ENCODE measurements at places on chromosomes 1 and 21.

GRCh38 chr1:216285052-216285451, 138.2 kb downstream of the USH2A start:
- DNase-seq = no peak

- no peak for DNase-seq
Observed at GRCh38 chr1:18148461-18148860, 40.9 kb downstream of the IGSF21 start.

DNA sequence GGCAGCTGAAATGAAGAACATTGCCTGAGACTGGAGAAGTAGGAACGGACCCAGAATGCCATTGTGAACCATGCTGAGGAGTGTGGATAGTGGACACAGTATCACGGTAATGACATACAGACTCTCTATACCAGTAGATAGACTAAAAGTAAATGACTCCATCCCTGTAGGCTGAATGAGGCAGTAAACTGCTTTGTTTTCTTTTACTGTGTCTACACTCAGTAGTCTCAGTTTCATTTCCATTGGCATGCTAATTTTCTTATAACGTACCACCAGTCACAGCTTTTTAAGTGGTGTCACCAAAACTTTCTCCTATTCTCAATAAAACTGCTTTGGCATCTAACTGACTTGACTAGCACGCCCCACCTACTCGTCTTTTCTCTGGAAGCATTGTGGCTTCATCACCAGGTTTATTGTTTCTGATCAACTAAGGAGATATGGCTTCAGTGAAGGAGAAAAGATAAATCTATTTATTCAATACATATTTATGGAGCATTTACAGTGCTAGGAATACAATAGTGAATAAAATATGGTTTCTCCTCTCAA, 8.4 kb upstream of the ZNF697 start:
- DNase-seq = no peak

DNA sequence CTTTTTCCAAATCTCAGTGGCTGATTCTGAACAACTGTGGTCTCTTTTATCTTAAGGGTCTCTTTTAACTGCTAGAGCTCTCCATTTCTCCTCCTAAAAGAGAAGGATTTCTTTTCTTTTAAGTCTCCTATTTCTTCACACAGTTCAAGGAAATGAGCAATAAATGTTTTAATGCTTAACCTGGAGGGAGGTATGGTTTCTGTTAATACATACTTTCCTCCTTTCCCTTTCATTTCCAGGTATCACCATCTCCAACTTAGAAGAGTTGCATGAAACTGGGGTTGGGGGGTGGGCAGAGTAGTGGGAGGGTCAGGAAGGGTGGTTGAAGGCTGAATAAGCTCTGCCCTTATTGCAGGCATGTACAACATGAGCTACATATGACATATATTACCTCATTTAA, 31.4 kb downstream of the HSD3B2 start:
- DNase-seq = no peak

DNA sequence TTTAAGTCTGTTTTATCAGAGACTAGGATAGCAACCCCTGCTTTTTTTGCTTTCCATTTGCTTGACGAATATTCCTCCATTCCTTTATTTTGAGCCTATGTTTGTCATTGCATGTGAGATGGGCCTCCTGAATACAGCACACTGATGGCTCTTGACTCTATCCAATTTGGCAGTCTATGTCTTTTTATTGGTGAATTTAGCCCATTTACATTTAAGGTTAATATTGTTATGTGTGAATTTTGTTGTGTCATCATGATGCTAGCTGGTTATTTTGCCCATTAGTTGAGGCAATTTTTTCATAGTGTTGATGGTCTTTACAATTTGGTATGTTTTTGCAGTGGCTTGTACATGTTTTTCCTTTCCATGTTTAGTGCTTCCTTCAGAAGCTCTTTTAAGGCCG, 50.7 kb upstream of the PDE4B start:
- no peak for DNase-seq

DNA sequence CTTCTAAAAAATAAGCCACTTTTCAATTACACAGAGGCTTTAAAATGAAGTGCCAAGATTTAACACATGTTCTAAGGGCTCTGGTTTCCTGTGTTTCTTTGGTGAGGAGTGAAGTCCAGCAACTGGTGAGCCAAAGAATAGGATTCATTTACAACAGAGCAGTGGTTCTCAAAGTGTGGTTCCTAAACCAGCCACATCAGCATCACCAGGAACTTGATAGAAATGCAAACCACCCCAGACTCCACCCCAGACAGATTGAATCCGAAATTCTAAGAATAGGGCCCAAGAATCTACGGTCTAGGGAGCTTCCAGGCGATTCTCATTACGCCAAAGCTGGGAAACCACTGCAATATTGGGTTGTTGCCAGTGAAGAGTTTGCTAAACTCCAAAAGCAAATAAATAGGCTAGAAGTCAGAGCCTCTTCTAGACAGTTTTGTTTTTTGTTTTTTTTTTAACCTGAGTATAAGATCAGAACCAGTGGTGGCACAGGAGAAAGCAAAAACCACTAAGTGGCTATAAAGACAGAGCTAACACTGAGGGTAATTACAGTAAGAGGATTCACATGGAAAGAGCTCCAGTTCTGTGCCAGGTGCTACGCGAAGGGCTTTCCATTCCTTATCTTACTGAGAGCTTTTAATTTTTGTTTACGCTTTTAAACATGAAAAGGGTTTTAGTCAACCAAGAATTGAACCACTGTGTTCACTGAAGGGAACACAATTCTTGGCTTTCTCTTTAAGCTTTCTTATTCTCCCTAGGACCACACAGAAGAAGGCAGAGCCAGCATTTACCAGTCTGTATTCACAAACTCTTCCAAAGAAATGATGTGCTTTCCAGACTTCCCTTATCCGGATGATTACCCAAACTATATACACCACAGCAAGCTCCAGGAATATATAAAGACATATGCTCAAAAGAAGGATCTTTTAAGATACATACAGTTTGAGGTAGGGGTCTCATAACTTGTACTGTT, 42.4 kb upstream of the FMO2 start:
- DNase-seq = no peak

- no peak for DNase-seq
Observed at GRCh38 chr1:160104486-160104885, 6.1 kb upstream of the IGSF8 start.

DNA sequence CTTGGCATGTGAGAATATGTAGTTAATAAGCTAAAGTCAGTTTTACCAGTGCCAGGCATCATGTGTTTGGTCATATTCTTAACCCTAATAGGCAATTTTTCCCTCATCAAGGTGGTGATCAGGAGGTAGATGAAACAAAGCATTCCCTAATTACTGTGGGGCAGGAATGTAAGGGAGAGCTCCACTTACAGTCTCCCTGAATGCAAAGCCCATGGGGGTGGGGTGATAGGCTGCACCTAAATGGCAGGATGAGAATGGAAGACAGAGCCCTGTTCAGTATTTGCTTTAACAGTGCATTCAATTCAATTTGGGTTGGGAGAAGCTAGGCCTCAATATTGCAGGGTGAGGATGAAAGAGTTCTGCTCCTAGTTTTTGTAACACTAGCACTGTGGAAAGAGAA, 23.4 kb downstream of the ZNF678 start:
- DNase-seq = no peak

DNA sequence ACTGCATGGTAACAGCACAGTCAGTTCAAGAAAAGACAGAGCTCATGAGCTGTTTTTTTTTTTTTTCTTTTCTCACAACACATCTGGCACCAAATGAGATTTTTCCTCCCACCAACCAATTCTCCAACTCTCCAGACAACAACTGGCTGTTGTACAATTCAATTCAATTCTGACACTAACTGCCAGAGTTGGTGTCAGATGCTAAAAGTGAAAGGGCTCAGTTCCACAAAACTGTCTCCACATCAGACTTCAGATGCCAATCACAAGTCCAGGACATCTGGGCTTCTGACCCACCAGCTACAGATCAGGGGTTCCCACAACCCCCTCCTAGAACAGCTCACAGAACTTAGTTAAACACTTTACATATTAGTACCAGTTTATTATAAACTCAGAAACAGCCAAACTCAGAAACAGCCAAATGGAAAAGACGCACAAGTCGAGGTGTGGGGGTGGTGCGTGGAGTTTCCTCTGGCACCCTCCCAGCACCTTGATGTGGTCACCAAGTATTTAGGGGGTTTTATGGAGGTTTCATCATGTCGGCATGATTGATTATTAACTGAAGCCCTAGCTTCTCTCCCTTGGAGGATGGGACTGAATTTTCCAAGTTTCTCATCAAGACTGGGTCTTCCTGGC, 39.2 kb upstream of the LRRC8D start:
- DNase-seq = no peak

GRCh38 chr1:84918726-84919336, 25.8 kb upstream of the LPAR3 start:
- DNase-seq = no peak

- DNase-seq = no peak
Observed at GRCh38 chr1:165356876-165357275, 361 bp upstream of the LMX1A start.

GRCh38 chr1:231322880-231323530, 14.6 kb downstream of the EXOC8 start:
- no peak for DNase-seq

- DNase-seq = no peak
Observed at GRCh38 chr1:21647431-21648351, 21.5 kb downstream of the RAP1GAP start.

- DNase-seq = no peak
Observed at GRCh38 chr21:38993561-38993960, 187.8 kb downstream of the ETS2 start.

DNA sequence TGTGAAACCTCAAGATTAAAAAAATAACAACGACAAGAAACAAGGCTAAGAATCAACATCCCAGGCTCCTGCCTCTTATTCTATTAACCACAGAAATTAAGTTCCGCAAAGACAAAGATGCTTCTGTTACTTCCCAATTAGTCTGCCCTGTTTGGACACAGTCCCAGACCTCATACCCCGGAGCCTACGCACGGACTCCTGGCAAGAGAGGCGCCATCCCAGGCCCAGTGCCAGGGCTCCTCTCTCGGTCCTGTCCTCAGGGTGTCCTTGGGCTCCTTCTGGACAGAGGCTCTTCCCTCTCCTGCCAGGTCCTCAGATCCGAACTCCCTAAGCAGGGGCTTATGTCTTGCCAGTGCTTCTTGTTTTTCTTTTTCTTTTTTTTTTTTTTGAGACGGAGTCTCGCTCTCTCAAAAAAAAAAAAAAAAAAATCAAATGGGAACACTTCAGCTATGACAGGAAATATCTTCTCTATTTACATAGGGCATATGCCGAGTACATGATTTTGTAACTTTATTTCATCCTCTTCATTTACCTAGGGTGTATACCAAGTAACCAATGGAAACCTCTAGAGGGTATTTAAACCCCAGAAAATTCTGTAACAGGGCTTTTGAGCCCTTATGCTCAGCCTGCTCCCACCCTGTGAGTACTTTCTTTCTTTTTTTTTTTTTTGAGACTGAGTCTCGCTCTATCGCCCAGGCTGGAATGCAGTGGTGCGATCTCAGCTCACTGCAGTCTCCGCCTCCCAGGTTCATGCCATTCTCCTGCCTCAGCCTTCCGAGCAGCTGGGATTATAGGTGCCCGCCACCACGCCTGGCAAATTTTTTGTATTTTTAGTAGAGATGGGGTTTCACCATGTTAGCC, 11.7 kb upstream of the ENO1 start:
- peak; percentile 54 for DNase-seq

GRCh38 chr1:200323856-200324400, 85.9 kb downstream of the ZNF281 start:
- no peak for DNase-seq

- DNase-seq = no peak
Observed at GRCh38 chr1:170596701-170597100, 64.7 kb downstream of the GORAB start.

GRCh38 chr1:103274886-103275285, 166.6 kb upstream of the COL11A1 start:
- DNase-seq = no peak

DNA sequence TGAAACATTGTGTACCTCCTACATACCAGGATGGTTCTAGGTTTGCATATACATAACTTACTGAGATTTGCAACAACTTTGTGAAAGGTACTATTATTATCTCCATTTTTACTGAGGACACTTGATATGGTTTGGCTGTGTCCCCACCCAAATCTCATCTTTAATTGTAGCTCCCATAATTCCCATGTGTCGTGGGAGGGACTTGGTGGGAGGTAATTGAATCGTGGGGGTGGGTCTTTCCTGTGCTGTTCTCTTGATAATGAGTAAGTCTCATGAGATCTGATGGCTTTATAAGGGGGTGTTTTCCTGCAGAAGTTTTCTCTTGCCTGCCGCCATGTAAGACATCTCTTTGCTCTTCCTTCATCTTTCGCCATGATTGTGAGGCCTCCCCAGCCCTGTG, 40.1 kb downstream of the IGSF21 start:
- no peak for DNase-seq

Measured in occipital lobe (tissue), 3 donors.